ENCODE measurements at places on chromosomes 4 and X.

DNA sequence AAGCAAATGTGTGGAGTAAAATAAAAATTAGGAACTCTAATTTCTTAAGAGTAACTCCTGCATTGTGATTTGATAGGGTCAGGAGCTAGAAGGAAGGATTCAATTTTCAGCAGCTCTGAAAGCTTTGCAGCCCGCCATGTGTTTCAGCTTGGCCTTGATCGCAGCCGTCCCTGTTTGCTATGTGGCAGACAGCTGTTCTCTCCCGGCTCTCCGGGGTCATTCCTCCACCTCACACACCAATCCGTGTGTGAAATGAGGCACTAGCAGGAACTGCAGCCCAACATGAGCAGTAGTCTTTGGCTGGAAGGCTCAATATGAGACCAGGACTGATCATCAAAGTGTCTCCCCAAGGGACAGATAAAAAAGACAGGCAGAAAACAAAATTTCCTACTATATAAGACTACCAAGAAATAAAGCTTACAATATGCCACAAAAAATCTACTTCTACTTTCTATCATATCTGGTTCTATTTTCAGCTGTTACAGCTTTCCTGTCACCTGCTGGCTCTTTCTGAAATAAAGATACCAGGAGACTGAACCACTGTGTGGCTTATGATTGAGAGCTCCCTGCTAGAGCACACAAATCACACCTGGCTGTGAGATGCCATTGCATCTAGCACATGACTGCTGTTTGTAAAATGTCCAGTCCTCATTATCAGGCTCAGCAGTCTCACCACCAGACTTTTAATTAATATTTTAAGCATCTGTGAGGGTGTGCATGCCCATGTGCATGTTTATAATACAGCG lies 44.1 kb upstream of the SEC24B start:
- peak; percentile 6 for DNase-seq

- no peak for DNase-seq
These were observed 31.7 kb downstream of the USP9X start for GRCh38 chrX:41116948-41117347.

DNA sequence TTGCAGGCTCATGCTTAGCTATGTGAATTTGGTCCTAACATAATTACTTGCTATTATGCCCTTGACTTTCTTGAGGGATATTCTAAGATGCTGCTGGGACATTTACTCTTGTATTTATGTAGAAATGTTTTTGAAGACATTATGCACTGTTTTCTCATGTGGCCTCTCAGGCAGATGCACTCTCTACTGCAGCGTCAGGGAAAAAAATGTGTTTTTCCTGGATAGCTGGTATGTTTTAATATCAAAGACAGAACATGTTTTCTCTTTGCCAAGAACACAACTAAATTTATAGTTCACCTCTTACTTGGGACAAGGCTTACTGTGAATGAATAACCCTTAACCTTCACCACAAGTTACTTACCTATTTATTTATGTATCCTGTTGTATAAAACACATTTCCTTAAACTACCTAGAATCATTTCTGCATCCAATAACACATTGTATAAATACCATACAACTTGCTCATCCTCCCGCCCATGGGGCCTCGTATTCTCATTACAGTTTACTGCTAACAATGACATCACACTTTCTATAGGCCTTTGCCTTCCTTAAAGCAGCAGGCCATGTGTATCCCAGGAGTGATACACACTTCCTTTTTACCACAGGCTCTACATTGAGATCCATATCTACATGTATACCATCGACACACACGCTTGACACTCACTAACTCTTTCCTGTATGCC lies 178.7 kb downstream of the SLIT2 start:
- DNase-seq: peak; percentile 31

DNA sequence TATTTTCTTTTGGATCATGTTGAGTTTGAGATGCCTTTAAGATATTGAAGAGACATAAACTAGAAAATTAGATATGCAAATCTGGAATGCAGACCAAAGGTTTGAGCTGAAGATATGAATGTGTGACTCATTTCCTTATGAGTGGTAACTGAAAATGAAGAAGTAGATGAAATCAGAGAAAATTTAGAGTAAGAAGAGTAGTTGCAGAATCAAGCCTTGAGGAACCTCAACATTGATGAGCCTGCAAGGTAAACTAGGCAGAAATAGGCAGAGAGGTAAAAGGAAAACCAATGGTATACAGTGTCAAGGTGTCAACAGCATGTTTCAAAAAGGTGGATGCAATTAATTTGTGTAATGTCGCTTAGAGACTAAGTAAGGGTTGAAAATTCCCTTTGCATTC lies 142.8 kb downstream of the MOSPD2 start:
- no peak for DNase-seq

GRCh38 chrX:153687121-153688039 lies at the start of gene SLC6A8:
SLC6A8 (plus strand) TSS chrX:153687926; CDS start chrX:153688575, 649 bp downstream.
- DNase-seq: peak; percentile 59

- no peak for DNase-seq
These were observed 62.4 kb upstream of the MSANTD1 start for GRCh38 chr4:3186609-3187008.

- no peak for DNase-seq
These were observed 88.1 kb downstream of the CAMK2D start for GRCh38 chr4:113673450-113673849.

- DNase-seq: no peak
These were observed 155.9 kb upstream of the MAOA start for GRCh38 chrX:43500246-43500645.

DNA sequence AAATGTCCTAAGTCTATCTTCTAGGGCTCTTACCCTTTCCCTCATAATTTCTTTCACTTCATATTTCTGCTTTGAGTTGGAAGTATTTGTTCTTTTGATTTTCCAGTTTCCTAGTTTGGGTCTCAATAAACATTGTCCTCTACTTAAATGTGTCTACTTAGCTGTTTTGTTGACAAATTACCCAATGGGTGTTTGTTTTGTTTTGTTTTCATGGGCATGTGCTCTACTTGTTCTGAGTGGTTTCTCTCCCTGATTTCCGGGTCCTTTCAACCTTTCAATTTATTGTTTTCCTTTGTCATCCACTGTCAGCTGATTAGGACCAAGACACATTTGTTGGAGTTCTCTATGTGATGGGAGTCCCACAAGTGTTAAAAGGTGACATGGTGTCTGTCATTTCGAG lies 1181.4 kb downstream of the RPA4 start:
- no peak for DNase-seq

GRCh38 chrX:65451663-65452062 lies 82.9 kb downstream of the LAS1L start:
- DNase-seq: peak; percentile 18

GRCh38 chrX:119943185-119943988 lies at the start of gene NKAP:
NKAP (minus strand) TSS chrX:119943751; CDS start chrX:119943605, 146 bp downstream.
- peak; percentile 95 for DNase-seq

DNA sequence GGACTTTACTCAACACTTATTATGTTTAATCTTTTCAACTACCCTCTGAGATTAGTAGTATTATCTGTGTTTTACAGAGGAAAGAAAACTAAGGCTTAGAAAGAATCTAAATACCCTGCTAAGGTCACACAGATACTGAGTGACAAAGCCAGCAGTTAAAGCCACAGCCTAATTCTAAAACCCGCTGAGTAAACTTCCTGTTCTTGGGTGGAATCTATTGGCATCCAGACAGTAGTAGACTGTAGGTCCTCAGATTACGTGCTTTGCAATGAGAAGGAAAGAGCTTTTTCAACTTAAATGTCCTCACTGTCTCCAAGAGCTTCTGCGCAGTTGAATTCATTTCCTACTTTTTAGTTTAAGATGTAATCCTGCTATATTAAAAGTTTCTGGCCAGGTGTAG lies 126.0 kb downstream of the TENM3 start:
- peak; percentile 55 for DNase-seq

GRCh38 chrX:108900333-108900732 lies 164.0 kb upstream of the IRS4 start:
- DNase-seq: no peak

- DNase-seq: no peak
These were observed 105.3 kb upstream of the TMEM150C start for GRCh38 chr4:82666970-82667665.

DNA sequence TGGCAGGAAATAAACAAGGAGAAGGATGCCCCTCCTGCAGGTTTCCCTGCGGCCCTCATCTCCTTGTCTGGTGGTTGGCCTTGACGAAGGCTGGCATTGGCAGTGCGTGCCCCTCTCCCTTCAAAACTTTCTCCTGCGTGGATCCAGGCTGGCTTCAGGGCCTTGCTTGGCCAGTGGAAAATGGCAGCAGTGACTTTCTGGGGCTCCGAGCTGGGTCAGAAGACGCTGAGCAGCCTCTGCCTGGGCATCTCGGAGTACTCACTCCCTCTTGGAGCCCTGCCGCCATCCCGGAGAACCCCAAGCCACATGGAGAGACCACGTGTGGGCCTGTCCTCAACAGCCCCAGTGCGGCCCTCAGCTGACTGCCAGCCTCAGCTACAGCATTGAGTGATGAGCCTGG lies 39.5 kb downstream of the ADRA2C start:
- no peak for DNase-seq

GRCh38 chrX:136126872-136127406 lies 20.4 kb upstream of the FHL1 start:
- DNase-seq: peak; percentile 13

- no peak for DNase-seq
These were observed 48.5 kb downstream of the FSTL5 start for GRCh38 chr4:162115333-162115732.

DNA sequence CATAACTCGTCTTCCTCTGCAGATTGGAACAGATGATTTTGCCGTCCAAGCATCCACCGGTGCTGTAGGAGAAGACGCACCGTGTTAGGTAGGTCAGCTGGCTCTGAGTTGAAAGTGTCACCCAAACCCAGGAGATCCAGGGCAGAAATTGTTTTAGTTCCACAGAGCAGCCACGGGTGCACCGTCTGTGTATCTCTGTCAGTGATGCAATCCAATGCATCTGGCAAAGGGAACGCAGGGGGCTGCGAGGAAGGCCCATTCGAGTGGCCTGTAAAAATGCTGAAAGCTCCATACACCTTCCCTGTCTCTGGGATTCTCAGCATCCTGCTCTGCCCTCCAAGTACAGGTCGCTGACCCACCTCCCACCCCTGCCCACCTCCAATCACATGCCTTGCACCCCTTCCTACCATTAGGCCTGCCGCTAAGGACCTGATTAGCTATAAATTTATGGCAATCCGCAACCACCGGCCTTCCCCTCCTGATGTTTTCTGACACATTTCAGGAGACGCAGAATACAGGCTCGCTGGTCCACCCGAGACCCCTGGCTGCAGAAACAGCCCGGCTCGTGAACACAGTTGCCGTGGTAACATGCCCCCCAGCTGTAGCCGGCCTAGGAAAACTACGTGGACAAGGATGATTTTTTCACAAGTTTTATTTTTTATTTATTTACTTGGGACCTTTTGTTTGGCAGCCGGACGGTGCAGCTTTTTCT lies 39.7 kb upstream of the SHOX start:
- DNase-seq: no peak

DNA sequence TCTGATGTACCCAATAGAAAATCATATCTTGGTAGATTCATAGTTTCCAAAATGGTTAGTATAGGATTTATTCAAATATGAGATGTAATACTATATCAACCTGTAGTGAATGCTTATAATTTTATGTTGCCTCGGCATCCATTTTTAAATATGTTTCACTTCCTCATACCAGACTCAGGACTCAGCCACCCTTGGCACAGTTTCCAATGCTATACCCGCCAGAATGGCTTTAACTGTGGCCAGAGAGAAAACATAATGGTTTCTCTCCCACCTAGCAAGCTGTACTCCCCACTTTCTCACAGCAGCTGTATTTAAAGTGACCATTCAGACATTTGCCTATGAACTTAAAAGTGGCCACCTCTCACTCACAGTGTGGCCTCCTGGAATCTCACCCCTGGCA lies 466.6 kb upstream of the PABPC4L start:
- no peak for DNase-seq

GRCh38 chrX:47030339-47030738 lies 47.9 kb upstream of the RGN start:
- peak; percentile 57 for DNase-seq

GRCh38 chr4:116001291-116001690 lies 887.9 kb upstream of the NDST4 start:
- DNase-seq: no peak

- peak; percentile 2 for DNase-seq
These were observed 708.9 kb downstream of the IL1RAPL1 start for GRCh38 chrX:29295987-29296680.

GRCh38 chr4:6252051-6252450 lies 17.6 kb upstream of the WFS1 start:
- no peak for DNase-seq

- no peak for DNase-seq
These were observed 490.0 kb downstream of the CENPC start for GRCh38 chr4:67055319-67055718.

DNA sequence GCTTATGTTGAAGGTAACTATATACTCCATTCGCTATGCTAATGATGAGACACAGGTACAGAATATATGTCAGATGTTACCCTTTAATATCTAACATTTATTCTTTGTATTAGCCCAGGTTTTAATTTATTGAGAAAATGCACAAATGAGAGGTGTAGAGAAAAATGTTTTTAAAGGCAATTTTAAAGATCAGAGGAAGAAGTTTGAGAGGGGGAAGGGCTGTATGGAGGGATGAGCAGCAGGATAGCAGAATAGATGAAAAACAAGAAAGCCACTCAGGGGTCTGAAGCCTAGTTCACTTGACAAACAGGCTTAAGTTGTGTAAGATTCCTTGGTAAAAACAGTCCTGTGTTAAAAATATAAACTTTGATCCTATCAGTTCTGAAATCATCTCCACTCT lies 3.7 kb downstream of the MAB21L2 start:
- no peak for DNase-seq

GRCh38 chr4:149549911-149550310 lies 265.7 kb downstream of the IQCM start:
- peak; percentile 4 for DNase-seq

DNA sequence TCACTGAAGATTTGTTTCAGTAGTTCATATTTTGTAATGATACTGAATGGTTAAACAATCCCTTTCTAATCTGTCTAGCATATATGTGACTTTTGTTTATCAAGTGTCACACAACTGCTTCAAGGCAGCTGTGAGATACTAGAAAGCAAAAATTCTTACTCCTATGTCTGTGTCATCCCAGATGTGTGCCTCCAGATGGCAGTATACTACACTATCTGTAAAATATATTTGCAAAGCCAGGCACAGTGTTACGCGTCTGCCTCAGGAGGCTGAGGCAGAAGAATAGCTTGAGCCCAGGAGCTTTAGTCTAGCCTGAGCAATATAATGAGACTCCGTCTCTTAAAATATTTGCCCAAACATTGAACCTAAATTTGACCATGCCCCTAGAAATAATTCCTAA lies 4.0 kb downstream of the NUDT10 start:
- peak; percentile 40 for DNase-seq

DNA sequence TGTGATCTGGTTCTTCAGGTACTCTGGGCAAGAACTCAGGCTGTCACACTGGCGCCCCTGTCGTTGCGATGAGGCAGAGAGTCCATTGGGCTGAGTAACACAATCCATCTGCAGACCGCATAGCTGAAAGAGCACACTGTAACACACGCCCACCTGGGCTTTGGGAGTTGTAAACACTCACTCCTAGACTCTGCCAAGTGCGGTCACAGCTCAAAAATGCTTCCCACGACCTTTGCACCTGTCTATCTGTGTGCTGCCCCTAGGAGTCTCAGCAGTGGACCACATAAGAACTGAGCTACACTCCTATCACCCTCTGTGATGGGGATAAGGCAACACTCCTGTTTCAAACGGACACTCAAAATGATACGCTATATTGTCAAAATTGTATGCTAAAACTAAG lies 2028.3 kb downstream of the PCDH7 start:
- no peak for DNase-seq
